ENCODE measurements at places on chromosomes 5 and 9.

DNA sequence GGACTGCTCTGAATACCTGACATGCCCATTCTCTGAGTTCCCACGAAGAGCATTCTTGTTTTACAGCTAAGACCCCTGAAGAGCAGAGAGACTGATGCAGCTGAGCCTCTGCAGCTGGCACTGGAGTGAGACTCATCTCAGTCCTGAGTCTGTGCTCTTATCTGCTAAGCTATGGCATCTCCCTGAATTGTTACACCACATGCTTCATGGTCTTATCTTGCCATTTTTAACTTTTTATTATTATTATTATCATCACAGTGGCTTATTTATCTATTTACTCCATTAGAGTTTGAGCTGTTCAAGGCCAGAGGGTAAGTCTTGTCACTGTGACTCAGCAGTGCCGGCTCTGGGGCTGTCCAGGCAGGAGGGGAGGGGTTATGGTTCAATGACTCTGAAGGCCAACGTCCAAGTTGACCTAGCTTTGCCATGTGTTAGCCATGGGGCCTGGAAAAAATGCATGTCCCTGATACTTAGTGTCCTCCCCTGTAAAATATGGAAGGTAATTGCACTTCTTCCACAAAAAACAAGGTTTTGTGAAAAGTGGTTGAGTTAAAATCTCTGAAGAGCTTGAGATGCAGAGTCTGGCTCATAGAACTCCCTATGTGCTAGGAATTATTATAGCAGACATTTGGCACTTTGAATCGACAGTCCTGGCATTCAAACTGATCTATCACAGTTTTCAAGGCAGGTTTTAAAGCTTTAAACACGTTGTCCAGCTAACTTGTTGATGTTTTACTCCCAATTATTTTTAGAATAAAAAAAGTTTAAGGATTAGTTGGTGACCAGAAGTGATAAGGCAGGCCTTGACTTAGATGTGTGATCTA, 94.6 kb downstream of the ALDH1A1 start:
- DNase-seq, result peak; percentile 33

DNA sequence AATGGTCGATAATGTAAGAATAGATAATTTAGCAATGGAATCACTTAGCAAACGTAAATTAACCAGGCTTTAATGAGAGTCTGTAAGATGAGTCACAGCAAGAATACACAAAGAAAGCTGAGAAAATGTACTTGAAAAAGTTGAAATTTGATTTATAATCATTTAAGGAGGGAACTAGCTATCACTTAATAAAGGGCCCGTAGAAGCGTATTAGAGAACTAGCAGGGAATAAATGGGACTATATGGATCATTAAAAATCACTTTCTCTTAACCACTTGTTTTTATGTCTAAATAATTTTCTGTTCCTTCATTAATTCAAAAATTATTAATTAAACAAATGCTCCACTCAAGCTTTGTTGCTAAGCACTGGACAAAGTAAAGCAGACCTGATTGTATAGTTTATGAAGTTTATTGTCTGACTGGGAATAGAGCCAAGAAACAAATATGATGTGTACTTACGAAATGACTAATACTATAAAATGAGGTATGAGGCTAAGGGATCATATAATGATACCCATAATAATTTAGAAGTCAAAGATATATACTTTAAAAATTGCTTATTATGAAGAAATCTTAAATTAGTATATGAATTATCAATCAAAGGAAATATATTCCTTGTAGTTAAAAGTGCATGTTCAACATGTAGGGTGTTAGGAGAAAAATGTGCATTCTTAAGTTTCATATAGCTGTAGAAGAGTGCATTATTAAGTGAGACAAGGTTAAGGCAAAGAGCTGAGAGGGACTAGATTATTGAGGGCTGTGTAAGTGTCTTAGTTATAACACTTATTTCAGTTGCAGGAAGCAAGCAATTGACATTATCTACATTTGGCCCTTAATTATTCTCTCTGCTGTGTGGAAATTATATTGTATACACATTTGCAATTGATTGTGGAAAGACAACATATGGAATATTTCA, 196.8 kb downstream of the PRDM9 start:
- DNase-seq, result no peak

DNA sequence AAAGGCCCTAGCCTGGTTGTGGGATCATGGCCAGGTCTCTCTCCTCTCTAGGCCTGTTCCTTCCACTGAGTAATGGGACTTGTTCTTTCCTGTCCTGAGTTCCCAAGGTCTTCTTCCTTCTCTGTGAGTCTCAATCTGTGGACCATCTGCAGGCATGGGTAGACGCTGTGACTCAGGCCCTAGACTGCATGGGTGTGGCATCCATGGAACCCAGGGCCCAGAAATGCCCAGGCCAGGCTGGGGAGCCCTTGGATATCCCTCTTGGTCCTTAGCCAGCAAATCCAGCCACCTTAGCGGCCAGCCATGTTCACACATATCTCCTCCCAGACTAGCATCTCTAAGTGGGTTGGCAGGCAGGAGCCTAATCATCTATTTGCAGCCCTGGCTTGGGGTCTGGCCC, 2.3 kb upstream of the ACSL6 start:
- no peak for DNase-seq

DNA sequence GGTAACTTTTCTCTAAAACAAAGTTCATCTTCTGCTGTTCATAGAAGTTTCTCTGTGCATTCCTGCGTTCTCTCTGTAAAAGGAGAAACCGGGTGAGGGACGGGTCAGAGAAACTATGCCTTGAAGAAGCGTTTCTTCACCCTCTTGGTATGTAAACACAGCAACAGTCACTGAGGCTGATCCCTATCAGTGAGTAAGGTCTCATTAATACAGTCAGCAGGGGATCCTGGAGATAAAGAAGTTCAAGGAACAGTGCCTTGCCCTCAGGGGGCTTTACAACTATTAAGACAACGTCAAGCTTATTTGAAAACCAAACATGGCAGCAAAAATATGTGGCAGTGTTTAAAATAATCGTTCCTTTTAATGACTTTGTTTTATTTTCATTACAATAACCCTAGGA, 202.9 kb upstream of the IL12B start:
- DNase-seq, result no peak

- DNase-seq, result peak; percentile 61
Measured at GRCh38 chr5:73447530-73448462, 781 bp downstream of the FOXD1 start.

DNA sequence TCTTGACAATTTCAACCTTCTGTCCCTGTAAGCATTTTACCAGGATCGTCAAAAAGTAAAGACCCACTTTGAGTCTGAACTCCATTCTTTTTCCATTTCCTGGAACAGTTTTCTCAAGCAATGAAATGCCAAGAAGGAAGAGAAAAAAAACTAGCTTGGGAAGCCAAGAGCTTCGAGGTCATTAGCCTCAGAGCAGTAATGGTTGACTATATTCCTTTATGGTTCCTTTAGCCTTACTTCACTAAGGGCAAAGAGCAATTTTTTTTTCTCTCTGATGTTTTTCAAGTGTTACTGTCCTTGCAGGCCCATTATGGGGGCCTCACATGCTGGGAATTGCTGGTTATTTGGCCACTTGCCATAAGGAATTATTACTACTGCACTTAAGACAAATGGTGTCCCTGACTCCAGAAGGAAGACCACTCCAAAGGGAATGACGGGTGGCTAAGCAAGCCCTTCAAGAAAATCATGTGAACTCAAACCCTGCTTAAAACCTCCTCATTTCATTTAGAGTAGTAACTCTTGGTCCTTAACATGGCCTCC, 37.1 kb downstream of the BNC2 start:
- no peak for DNase-seq

DNA sequence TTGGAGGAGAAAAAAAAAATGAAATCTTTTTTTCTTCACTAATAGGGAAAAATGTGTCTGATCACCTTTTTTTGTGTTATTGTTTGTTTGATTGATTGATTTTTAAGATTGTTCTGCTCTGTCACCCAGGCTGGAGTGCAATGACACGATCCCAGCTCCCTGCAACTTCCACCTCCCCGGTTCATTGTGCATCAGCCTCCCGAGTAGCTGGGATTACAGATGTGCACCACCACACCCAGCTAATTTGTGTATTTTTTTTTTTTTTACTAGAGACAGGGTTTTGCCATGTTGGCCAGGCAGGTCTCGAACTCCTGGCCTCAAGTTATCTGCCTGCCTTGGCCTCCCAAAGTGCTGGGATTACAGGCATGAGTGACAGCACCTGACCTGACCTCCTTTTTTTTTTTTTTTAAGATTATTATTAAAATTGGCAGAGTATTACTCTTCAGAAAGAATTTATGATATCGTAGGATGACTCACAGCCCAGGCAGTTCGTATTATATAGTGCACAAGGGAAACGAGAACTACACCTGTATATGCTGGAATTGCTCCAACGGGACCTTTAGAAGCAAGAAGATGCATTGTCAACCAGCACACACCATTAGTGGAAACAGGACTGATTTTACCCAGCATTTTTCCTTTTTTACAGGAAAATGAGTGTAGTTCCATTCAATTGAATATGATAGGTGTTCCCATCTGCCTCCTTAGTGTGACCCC, 27.7 kb downstream of the FUBP3 start:
- DNase-seq, result no peak

DNA sequence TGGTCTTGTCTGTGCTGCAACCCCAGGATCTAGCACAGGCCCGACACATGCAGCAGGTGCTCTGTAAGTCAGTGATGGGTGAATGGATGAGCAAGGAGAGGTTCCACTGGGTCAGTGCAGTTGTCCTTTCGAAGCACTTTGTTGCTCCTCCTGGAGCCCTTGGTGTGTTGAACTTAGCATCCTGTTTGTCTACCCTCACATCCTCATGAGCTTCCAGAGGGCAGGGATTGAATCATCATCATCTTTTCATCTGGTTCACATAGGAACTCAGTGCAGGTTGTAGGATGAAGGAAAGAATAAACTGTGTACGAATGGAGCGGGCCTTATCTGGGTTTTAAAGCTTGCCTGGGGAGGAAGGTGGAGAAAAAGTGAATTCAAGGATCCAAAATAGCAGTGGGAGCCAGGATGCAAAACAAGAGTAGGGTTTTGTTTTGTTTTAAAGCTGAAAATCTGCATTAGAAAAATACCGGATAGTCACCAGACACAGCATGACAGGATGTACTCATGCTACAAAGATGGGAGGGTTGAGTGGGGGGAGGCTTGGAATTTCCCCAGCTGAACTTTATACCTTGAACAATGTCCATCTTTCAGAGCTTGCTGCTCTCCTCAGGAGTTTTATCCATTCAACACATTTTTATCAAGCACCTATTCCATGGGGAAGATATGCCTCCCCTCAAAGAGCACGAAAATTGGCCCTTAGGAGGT, 55.8 kb downstream of the PTTG1 start:
- no peak for DNase-seq

DNA sequence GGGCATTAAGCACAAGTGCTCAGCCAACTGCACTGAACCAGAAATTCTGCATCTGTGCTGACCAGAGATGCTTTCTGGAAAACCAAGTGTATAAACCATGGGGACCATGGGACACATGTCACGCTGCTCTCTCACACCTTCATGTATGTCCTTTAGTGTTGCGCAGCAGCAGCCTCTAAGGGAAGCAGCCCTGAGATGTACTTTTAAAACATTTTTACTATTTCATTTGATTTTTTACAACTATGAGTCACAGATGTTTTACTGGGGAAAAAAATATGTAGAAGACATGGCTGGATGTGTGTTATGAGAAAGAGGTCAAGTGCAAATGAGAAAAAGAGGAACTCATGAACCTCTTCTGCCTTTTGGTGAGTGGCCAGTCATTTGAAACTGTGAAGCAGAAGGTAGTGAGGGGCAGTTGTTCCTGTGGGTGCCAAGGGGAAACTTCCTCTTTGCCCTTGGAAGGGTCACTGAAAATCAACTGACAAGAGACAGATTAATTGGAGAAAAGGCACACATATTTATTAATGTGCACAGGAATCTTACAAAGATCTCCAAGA, 31.4 kb upstream of the SYK start:
- no peak for DNase-seq
